T-helper 1 cell (primary cell): ENCODE measurements at places on chromosomes 7 and 10.

DNA sequence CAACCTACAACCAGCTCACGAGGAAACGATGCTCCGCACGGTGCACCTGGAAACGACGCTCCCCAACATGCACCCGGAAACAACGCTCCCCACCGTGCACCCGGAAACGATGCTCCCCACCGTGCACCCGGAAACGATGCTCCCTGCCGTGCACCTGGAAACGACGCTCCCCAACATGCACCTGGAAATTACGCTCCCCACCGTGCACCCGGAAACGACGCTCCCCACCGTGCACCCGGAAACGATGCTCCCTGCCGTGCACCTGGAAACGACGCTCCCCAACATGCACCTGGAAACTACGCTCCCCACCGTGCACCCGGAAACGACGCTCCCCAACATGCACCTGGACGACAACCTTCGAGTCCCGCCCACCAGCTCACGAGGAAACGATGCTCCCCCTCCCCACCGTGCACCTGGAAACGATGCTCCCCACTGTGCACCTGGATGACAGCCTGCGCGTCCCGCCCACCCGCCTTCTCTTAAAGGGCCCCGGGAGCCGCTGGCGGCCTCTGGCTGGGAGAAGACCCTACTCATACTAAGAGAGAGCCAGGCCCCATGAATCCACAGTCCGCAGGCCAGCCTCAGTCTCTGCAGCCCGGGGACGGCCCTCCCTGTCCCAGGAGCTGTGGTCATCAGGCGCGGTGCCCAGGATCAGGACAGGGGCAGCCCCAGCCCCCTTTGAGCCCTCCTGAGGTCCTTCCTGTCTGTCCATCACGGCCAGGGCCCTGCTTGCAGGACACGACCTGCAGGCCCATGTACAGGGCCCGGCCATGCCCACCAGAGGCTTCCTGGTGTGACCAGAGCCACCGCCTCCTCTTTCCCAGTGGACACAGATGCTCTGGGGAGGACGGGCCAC is 98.3 kb downstream of the PDGFA start:
- no peak for DNase-seq

- DNase-seq: no peak
Measured at GRCh38 chr7:71995111-71995510, 417.0 kb downstream of the CALN1 start.

DNA sequence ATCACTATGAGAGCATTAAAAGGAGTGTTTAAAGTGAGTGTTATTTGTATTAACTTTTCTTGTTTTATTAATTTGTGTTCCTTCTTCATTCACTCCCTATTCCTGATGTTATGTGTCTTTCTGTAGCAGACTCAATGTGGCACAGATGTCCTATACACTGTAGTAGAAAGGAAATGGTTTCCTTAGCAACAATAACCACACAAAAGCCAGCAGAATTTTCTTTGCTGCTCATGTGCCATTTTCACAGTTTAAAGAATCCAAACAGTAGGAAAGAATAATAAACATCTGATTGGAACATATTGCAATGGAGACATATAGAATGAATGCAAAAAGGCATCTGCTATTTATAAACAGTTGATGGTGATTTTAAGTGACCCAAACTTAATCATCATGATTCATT is 763.6 kb downstream of the PHTF2 start:
- no peak for DNase-seq

DNA sequence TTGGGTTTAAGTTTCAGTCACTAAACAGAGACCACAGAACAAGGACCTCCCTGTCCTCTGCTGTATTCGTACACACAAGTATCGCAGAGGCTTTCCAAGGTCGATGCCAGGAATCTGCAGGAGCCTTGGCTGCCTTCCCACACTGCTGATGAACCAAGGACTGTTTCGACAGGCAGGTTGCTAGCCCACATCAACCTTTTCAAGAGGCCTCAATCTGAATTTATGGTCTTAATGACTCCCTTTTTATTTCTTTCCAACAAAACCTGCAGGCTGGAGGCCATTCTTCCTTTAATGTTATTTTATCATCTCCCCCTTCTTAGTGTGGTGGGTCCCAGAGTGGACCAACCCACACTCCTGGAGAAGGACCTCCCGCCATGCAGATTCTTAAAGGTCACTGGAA is 45.6 kb downstream of the JCAD start:
- DNase-seq: no peak

- no peak for DNase-seq
Measured at GRCh38 chr7:157043745-157044144, 33.3 kb upstream of the MNX1 start.

- no peak for DNase-seq
Measured at GRCh38 chr7:41033500-41033899, 669.4 kb downstream of the INHBA start.

GRCh38 chr10:6347391-6347951 is 144.7 kb downstream of the PFKFB3 start:
- DNase-seq: no peak

DNA sequence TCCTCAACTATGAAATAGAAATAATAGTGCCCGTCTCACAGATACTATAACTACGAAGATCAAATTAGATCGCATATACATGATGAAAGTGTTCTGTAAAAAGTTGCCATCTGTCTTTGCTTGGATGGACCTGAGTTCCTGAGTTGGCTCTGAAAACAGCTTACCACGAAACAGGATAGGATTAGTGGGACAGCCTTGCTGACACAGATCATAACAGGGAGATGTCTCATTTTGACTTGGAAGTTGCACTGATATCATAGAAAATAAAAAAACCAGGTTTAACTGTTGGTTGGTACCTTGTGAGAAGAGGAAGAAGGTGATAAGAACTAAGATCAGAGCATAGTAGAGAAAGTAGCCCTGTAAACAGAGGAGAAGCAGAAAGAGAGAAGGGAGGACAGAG is 79.3 kb upstream of the AGBL3 start:
- no peak for DNase-seq

- no peak for DNase-seq
Measured at GRCh38 chr7:2820508-2820934, 23.6 kb downstream of the GNA12 start.

- no peak for DNase-seq
Measured at GRCh38 chr7:125347269-125347668, 417.6 kb upstream of the POT1 start.

DNA sequence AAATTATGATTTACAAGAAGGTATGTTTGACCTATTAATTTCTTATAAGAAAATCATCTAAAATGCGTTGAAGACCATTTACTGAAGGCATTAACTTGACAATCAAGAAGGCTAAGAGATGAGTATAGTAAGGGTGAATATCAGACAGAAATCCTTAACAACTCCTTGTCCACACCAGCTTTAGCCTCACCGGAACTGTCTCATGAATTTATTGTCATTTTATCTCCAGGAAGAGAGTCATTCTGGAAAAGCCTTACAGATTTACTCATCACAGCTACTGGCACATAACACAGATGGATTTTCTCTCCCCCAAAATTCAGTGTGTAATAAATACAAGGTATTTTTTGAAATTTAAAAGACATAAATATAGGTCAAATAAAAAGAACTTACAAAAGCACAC is 129.4 kb upstream of the LSM8 start:
- DNase-seq: no peak

DNA sequence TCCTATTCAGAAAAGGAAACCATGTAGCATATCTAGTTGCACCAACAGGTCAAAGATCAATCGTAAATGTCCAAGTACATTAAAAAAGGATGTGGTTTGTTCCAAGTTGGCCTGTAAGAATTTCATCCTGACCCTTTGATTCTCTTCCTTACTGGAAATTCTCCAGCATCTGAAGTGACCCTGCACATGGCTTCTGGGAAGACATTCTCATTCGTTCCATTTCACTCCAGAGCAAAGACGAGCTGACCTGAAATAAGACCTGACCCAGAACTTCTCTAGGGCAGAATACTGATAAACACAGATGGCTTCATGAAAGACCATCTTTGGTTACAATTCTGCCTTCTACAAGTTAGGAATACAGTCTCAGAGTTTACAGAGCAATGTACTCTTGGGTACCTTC is 39.8 kb downstream of the ASB4 start:
- no peak for DNase-seq

DNA sequence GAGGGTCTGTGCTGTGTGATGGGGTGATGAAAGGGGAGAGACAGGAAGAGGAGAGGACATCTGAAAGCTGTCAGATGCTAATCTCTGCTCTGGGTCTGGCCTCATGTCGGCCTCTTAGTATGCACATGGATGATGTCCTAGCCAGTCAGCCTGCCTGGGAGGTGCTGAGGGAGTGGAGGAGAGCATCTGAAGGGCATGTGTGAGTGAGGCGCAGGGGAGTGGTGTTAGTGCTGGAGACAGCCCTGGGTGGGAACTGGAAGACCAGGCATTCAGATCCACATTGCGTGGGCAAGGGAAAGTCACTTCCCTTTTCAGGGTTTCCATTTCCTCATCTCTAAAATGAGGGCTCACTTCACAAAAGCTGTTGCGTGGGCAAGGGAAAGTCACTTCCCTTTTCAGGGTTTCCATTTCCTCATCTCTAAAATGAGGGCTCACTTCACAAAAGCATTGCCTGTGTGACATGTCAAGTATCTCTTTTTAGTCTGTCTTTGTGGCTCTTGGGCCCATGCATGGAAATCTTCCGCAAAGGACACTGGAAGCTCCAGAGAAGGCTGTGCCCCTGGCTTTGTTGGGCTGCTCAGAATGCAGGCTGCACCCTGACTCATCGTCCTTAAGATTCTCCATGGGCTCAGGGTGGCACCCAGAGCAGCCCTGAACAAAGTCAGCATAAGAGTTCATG is 10.0 kb downstream of the SFTPD start:
- no peak for DNase-seq

DNA sequence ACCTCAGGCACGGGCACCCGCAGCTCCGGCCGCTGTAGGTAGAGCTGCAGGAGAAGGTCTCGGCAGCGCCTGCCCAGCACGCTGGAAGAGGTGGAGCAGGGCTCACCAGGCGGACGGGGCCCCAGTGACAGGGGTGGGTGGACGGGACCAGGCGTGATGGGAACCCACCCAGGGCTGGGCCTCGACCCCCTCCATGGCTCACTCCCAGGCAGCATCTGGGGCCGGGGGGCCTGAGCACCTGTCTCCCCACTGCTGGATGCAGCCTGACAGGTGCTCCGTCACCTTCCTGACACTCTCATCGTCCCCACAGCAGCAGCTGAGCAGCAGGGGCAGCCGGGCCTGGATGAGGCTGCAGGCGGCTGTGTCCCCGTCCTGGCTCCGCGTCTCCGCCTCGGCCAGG is 16.7 kb upstream of the MICALL2 start:
- DNase-seq: no peak

DNA sequence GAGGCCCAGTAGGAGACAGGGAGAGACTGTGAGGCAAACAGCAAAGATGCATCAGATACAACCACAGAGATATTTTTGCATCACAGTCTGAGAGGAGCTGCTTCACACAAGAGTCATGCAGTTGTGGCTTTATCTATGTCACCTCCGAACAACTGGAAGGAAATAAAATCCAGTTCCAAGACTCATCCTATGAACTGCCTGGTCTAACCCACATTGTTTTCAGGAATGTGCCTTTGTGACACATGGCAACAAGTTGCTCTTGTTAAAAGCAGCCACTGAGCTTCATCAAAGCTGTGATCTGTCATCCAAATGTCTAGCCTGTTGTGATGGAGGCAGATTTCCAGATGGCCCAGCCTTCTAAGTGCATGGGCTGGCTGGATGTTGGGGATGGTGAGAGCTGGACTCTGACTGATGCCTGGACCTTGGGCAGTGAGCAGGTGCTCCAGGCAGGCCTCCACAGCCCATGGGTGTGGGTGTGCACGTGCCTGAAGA is 255.0 kb downstream of the BMPER start:
- DNase-seq: no peak

DNA sequence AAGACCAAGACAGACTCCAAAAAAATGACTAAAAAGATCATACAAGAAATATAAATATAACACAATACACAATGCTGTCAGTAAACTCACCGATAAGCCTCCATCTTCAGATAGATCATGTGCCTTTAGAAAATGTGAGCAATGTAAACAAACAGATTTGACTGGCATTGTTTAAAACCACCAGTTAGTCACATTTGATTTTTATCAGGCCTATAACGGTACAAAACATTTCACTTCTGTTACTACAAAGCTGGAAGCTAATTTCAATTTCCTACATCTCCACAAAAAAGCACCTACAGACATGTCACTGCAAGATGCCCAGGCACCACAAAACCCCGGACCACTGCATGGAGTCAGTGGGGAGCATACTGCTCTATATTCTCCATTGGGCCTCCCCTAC is 18.9 kb downstream of the SGMS1 start:
- no peak for DNase-seq

- no peak for DNase-seq
Measured at GRCh38 chr10:69616358-69616757, 13.7 kb upstream of the FAM241B start.

DNA sequence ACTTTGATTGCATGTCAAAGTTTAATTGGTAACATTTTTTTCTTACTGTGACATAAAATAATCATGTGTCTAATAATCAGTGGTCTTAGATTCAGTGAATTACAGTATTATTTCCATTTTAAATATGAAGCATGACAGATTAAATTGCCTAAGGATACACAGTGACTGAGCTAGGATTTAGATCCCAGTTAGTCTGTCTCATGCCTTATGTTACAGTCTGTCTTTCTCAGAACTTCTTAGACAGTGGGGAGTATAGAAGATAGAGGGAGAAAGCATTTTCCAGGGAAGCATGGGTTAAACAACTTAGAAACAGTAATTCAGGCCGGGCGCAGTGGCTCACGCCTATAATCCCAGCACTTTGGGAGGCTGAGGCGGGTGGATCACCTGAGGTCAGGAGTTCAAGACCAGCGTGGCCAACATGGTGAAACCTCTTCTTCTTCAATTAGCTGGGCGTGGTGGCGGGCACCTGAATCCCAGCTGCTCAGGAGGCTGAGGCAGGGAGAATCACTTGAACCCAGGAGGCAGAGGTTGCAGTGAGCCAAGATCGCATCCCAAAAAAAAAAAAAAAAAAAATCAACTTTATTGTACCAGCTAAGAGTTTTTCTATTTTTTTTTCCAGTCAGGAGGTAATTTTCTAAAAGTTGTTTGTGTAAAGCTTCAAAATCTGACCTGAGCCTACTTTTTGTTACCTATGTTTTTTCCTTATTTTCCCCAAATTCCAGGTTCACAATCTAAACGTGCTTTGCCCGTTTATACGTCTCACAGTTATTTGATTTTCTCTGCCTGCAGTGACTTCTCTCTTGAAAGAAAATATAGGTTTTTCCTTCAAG is 3.3 kb downstream of the CASD1 start:
- DNase-seq: no peak

DNA sequence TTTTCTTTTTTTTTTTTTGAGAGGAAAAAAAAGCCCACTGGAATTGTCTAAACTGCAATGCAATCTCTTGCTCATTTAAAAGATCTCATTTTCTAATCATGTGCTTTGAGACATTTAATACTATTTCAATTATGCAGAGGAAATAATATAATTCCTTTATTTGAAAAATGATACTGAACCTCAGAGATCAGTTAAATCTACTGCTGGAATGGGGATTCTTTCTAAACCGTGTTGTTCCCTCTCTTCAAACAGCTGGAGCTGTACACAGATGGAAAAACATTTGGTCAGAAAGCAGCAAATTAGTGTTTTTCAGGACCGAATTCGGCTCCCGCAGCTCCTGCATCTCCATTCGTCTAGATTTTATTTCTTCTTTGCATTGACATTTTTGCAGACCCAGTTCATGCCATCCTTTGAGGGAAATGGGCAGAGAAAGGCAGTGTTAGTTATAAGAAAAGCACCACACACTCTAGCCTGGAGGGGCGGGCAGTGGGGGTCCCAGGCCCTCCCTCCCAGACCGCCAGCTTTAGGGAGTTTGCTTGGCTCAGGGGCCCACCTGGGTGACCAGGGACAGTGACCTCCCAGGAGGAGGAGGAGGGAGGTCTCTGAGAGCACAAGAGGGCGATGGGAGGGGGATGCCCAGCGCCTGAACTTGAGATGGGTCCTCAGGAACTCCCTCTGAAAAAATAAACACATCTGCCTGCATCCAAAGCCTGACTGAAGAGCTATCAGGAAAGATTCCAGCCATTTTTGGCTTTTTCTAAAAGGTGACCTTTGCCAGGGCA is 32.4 kb downstream of the TRIM8 start:
- no peak for DNase-seq
